Fibroblast of skin of scalp (primary cell): ENCODE measurements at places on chromosomes 7 and 10.

DNA sequence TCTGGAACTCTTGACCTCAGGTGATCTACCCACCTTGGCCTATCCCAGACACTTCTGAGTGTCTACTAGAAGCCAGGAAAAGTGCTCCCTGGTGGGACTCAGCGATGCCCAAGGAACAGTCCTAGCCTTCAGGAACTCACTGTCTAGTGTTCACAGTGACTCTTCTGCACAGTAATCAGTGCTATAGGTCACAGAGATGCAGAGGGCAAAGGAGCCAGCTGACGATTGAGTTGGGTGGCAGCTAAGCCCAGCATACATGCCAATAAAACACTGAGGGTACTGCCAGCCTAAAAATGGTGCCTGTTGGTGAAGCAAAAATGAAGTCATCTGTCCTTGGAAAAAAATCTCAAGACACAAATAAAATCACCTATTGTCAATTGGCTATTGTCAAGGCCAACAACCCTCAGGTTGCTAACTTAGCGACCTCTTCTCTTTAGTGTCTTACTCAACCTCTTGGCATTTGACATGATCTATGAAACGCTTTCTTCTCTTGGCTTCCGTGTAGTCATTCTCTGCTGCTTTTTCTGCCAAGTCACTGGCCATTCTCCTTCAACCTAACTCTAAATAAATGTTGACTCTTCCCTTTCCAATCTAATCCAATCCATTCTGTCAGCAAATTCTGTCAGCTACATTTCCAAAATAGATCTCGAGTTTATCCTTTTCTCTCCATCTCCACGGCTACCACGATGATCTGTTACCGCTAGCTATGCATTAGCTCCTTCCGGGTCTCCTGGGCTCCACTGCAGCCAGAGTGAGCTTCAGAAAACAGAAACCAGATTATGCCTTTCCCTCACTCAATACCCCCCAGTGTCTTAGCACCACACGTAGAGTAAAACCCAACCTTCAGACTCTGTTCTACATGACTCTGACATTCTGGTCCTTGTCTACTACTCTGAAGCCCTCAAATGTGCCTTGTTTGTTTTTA, 99.2 kb downstream of the ATXN7L1 start:
- DNase-seq, result no peak

DNA sequence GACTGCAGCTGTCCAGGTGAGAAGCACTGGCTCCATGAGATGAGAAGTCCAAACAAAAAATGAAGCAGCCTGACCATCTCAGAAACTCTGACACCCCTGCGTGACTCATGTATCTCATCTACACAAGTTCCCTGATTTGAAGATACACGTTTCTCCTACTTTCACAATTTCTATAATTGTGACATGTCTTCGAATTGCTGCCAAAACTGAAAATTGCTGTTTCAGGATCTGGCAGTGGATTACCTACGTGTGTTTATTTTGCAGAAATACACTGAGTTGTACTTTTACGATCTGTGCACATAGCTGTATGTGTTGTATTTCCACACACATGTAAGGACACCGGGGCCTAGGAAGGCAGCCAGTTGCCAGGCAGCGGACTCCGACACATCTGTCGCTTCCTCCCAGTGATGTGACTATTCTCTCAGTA, 53.2 kb downstream of the LARP4B start:
- DNase-seq, result no peak

- no peak for DNase-seq
Measured at GRCh38 chr7:41305001-41305400, 397.9 kb downstream of the INHBA start.

DNA sequence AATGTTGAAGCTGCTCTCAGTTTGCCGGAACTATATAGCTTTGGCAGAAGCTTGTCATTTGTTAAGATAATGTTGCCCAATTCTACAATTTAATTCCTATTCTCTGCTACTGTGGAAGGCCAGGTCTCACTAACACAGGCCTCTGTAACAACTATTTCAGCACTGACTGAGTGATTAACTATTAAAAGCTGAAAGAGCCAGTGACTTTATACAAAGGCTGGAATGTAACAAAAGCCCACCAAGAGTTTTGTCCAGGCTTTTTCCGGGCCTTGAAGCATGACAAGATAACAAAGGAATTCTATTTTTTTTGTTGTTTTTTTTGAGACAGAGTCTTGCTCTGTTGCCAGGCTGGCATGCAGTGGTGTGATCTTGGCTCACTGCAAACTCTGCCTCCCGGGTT, 795.6 kb downstream of the PHTF2 start:
- DNase-seq, result peak; percentile 68

DNA sequence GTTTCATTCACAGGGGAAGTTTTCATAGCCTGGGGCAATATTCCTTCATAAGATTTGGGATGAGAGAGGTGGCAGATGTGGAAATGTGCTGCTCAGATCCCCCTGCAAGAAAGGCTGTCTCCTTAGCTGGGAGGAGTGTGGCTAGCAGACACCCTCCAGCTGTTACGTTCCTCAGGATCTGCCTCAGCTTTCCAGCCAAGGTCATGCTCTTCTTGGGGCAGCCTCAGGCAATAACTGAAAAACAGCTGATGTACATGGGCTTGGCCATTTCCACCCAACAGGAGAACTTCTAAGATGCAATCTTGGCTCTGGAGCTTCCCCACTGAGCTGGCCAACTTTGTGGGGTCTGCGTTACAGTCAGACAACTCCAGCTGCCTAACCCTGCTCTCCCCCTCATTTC, 51.3 kb upstream of the SEPTIN7 start:
- peak; percentile 46 for DNase-seq

- DNase-seq, result no peak
Measured at GRCh38 chr10:49620286-49620810, 6.5 kb downstream of the CHAT start.

DNA sequence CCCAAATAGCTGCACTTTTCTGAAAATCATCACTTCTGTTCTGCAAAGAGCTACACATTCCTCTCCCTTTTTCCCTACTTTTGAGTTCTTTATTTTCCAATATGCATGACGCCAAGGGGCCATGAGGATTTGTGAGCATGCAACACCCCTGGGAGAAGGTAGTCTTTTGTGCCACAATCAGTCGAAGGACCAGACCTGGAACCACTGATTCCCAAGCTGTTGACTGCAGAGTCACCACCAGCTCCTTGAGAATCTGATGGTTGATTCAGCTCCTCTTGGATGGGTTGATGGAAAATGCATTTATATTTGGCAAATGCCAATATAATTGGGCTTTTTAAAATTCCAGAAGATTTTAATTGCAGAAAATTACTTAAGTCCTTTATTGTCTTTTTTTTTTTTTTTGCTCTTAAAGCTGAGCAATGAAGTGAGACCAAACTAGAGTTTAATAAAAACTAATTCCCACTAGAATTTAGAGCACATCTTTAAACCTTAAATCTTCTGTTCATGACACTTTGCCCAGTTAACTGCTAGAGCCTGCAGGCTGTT, 554.1 kb downstream of the TNS3 start:
- DNase-seq, result no peak

DNA sequence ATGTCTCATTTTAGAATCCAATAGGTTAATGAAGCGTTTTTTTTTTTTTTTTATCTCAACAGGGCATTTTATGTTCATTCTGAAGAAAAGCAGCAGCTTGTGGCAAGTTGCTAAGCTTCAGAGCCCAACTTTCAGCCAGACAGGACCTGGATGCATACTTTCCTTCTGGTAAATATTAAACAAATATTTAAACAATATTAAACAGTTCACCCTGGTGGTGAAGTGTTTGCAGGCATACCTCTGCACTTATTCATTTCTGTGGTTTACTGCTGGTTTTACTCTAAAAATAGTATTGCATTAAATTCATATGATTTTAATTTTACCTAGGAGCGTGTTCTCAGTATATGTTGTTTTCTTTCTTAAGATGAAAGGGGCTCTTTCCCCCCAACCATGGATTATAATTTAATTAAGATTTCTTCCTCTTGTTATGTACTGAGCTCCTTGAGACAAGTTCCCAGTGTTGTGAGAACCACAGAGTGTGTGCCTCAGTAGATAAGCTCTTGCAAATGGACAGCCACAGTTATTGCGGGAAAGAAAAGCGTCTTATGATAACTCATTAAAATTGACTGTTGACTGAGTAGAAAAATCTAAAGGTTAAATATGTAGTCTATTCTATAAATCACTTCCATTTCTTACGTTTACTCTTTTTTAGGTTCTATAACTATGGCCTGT, 155.8 kb downstream of the MALRD1 start:
- peak; percentile 31 for DNase-seq

DNA sequence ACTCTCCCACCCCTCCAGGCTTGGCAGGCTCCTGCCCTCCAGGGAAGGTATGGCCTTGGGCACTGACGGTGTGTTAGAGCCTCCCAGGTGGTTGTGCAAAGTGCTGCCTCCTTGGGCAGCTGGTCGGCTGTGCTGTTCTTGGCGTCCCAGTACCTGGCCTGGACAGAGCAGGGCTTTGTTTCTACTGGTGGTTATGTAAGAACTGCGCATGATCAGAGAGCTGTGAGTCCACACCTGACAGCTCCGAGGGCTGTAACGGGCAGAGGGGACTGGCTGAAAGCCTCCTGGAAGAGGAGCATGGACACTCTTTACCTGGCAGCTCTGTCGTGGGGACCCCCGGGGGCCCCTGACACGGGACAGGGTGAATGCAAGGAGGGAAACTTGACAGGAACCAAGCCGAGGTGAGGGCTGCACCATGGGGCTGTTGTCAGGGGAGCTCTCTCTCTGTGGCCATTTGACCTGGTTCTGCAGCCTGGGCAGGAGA, 3.1 kb upstream of the SFRP5 start:
- no peak for DNase-seq

DNA sequence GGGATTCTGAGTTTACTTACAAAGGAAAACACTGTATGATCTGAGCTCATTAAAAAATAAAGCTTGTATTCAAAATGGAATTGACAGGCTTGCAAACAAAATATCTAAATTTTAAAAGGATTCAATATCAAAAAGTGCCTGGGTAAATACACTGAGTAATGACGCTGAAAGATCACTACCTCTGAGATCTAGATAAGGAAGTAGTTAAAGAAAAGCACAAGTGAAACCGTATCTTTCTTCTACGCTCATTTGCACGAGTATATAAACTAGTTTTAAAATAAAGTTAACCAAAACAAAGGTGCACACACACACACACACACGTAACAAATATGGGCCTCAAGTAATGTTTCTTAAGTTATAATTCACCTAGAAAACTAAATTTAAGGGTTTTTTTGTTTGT, 93.4 kb downstream of the SNX13 start:
- DNase-seq, result no peak

DNA sequence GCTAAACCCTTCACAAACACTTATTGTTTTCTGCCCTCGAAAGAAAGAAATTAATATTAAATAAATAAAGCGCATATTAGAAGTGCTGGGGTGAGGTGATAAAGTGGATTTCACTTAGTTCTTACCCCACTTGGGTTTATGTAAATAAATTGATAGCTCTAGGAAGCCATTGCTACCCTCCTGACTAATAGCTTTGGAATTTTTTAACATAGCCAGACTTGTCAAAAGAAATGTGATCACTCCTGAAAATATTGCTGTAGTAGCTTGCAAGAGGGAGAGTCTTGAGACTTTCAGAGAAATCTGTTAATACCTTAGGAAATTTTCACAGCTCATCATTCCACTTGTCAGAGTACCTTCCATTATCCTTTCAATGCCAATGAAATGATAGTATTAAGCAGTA, 7.6 kb downstream of the ARL5B start:
- DNase-seq, result peak; percentile 75

DNA sequence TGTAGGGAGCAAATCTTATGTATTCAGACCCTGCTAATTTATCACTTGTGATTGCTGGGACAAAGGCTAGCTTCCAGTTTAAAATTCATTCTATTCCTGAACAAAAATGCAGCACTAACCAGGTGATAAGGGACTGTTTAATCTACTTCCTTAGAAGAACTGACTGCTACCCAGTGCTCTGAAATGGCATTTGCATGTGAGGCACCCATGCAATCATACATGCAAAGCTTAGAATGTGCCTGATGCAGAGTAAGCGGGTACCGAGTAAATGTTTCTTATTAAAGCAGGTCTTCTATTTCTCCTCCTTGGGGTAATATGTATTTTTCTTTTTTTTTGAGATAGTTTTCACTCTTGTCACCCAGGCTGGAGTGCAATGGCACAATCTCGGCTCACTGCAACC, 54.5 kb downstream of the NEURL1 start:
- no peak for DNase-seq

- DNase-seq, result no peak
Measured at GRCh38 chr10:92763634-92764155, 73.9 kb downstream of the HHEX start.

- no peak for DNase-seq
Measured at GRCh38 chr7:50069613-50070012, 23.4 kb downstream of the ZPBP start.

GRCh38 chr10:96225119-96225518, 46.2 kb downstream of the BLNK start:
- no peak for DNase-seq

GRCh38 chr7:42107484-42108240, 129.3 kb downstream of the GLI3 start:
- DNase-seq, result peak; percentile 89

DNA sequence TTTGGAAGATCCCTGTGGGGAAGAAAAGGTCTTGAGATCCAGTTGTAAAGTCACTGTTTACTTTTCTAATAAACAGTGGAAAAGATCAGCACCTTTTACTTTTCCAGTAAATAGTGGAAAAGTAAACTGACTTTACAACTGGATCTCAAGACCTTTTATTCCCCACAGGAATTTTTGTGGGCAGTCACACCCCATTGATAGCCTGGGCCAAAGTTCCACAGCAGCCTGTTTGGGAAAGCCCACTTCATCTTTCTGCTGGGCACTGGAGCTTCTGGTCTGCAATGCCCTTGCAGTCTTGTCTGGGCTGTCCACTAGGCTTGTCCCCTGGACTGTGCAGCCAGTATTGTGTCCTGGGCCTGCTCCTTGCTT, 50.2 kb downstream of the ADCY1 start:
- DNase-seq, result no peak

DNA sequence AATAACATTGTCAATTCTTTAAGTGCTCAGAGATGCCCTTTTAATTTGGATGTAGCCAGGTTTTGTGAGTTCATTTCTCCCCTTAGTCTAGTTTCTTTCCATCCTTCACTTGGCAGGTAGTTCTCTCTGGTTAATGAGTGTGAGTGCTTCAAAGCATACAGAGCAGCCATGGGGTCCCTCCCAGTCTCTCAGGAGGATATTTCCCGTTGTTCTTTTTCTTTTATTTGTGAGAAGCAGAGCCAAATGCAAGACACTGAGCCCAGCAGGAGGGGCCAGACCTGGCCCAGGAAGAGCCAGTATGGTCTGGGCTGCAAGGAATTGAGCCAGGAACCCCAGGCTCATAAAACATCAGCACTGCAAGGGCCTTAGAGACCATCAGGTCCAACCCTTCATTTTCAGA, 52.4 kb downstream of the PLCE1 start:
- DNase-seq, result no peak
